Right lobe of liver (tissue), 6 donors: ENCODE measurements at places on chromosomes 16 and 17.
A peak's percentile ranks its signal among the peaks of the same experiment; 100 is the strongest.

DNA sequence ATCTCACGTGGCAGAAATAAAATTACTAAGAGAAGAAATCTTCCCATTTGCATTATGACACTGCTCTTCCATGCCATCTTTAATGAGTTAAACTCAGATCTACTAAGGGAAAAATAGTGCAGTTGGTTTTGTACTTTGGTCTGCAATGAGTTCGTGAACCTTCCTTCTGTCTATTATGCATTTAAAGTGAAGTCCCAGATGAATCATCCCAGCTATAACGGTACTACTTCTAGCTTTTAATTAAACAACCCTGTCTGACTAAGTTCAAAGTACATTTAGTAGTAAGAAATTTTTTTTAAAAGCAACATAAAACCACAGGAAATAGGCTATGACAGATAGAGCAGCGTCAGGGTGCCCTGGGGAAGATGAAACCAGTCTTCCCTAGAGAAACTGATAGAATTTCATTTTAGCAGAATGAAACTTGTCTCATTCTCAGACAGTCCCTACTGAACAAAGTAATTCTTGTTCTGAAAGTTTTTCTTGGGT is 1.8 kb downstream of the TMIGD1 start:
- no peak for DNase-seq

GRCh38 chr16:85733155-85733838 is 17.6 kb downstream of the C16orf74 start:
- no peak for DNase-seq

DNA sequence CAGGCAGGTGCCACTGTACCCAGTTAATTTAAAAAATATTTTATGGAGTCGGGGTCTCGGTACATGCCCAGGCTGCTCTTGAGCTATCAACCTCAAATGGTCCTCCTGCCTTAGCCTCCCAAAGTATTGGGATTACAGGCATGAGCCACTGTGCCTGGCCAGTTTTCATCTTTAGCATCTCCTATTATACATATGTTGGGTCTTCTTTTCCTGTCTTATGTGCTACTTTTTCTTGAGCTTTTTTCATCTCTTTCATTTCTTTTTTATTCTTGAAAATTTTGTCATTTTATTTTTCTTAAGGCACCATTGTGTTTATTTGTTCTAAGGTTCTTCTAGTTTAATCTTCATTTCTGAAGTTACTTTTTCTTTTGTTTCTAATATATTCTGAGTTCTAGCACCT is 20.7 kb downstream of the BANP start:
- DNase-seq: no peak

DNA sequence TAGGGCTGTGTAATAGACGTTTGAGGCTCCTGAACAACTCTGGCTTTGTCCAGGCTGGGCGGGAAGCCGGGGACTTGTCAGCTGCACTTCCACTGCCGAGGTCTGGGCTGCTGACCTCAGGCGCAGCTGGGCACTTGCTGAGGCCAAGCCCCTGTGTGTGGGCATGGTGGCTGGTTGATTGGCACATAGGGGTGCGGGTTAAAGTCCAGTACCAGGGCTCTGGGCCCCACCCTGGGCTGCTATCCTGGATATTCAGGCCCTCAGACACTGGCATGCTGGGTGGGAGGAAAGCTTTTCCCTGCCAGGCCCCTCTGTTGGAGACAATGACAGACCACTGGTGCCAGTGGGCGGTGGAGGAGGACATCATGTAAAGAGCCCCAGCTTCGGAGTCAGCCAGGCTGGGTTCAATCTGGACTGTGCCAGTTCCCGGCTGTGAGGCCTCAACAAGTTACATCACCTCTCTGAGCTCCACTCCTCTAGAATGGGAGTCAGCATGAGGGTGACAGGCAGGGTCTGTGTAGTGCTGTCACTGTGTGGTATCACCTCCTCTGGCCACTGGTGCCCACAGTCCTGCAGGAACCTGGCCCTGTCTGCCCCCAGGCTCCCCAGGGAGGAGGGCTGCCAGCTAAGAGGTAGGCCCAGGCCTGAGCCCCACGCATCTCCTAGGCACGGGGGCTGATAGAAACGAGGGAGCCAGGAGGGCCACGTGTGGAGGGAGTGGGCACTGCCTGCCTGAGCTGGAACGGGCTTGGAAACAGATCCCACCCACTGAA is 42.5 kb downstream of the PSME3IP1 start:
- no peak for DNase-seq

DNA sequence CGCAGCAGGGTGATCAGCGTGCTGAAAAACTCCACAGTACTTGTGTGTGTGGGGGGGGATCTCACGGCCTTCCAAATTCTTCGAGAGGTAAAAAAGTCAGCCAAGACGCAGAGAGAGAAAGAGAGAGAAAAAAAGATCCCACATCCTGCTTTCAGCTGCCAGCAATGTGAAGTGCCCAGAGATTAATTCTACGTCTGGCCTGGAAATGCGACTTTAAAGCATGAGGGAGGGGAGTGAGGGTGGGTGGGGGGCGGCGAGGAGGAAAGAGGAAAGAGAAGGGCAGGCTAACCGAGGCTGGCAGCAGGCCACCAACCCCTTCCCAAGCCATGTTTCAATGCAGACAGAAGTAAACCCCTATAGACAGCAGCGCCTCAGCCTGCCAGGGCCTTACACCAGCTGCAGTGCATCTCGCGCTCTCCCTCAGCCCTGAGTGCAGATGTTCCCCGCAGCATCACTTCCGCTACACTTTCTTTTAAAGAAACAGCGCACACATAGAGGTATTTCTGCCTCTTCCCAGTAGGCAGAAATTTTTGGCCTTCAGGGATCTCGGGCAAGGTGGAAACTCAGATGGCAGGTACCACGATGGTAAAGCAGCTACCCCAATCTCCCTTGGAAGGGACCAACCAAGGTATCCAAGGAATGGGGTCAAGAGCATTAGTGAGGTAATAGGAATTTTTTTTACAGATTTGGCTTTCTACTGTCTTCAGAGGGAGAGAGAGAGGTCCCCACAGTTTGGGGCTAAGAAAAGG is 87.8 kb downstream of the SMG6 start:
- peak; percentile 57 for DNase-seq

DNA sequence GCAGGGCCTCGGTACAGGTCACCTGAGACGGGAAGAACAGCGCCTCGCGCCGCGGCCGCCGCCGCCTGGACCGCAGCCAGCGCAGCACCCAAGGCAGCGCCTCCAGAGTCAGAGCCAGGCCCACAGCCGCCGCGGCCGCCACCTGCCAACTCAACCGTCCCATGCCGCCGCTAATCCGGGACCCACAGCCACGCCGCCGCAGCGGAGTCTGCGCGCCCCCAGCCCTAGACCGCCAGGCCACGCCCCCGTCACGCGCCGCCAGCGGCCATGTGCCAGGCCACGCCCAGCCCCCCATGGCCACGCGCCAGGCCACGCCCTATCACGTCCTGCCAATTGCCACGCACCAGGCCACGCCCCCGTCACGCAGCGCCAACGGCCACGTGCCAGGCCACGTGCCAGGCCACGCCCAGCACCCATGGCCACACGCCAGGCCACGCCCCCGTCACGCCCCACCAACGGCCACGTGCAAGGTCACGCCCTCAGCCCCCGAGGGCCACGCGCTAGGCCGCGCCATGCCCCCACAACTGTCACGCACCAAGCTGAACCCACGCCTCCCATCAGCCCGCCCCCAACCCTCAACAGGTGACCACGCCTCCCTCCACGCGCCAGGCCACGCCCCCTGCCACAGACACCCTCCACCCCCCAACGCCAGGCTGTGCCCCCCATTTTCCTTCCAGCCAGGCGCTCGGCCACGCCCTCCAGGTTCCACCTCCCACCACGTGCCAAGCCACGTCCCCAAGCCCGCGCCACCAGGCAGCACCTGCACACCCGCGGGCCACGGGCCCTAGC is at the start of gene PLD6:
Gene PLD6, minus strand, starts transcription at position 210 of the 789 bp plus-strand sequence. Its CDS starts 47 bp downstream, at position 163.
- DNase-seq: peak; percentile 82

- DNase-seq: no peak
Measured at GRCh38 chr16:70529051-70529777, 5.6 kb downstream of the SF3B3 start.

GRCh38 chr16:1154291-1154886 is 1.5 kb downstream of the CACNA1H start:
- no peak for DNase-seq

DNA sequence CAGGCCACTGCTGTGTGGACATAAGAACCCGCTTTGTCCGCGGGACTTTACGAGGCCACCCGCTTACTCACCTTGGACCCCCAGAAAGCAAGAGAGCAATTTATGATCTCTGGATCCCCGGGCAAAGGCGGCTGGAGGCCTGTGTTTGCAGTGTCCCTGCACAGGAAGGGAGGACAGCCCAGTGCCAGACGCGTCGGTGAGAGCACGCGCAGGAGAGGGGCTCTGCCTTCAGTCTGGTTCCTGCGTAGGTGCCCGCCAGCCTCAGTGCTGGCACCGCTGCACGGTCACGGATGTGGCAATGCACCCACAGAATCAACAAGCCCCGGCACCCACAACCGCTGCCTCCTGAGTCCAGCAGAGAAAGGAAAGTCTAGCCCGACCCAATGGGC is 248.4 kb downstream of the C16orf95 start:
- DNase-seq: no peak

- no peak for DNase-seq
Measured at GRCh38 chr16:85800321-85800669, 800 bp downstream of the COX4I1 start.

GRCh38 chr17:58329810-58330537 is 1.4 kb upstream of the TSPOAP1 start:
- no peak for DNase-seq

GRCh38 chr16:23227529-23227928 is 45.0 kb downstream of the SCNN1G start:
- no peak for DNase-seq

- DNase-seq: no peak
Measured at GRCh38 chr17:46273541-46274236, 21.2 kb upstream of the LRRC37A start.

DNA sequence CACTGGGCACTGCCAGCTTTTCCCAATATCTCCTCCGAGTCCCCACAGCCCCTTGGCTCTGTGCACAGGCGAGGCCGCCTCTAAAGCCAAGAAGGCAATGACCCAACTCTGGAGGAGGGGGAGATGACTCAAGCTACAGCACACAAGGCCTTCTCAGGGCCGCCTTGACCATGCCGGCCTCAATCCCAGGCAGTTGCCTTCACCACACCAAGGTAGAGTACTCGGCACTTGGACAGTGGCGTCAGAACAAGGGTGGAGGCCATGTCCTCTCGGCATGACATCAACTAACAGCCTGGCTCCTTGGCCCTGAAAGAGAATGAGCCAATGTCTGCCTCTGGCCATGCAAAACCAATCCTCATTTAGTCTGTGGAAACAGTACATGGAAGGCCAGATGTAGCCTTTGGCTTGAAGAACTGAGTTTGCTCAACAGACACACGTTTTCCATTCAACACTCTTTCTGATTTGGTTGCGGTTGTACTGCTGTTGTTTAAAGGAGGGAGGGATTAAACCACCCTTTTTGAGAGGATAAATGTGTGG is 139.6 kb downstream of the XYLT1 start:
- DNase-seq: no peak

DNA sequence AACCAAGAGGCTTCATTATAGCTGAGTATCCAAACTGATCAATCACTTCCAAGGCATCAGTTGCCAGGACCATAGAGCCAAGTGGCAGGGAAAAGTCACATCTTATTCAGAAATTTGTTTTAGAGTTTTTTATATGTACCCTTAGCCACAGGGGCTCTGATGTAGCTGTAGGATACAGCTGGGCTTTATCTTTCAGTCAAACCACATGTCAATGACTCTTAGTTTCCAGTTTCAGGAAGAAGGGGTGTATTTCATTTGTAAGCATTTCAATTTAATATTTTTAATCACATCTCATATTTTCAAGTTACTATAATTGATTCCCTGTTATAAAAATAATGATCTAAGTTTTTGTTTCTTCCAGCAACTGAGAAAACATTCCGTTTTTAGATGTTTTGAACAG is 2.9 kb upstream of the FLCN start:
- DNase-seq: no peak

DNA sequence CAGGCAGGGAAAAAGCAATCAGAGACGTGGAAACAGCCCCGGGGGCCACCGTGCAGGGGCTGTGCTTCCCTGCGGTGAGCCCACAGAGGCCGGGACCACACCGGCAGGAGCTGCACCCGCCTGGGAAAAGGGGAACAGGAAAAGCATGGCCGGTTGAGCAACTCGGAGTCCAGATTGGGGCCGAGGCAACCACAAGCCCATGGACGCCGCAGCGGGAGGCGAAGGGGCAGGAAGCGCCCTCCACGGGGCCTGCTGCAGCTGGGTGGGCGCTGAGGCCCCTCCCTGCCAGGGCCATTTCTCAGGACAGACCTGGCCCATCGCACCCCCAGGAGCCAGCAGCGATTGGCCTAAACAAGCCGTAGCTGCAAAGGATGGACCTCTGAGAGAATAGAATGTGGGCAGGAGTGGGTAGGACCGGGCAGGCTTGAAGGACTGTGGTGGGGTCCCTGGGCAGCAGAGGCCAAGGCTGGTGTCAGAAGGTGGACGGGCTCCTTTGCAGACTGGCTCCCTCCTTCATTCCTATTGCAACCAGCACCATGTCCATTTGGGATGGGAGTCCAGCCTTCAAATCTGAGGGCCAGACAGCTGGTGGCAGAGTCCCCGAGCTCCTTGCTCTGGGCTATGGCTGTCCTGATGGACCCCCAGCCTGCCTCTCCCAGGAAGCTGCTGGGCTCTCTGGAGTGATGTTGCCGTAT is 30.4 kb downstream of the COX4I1 start:
- DNase-seq: no peak

- DNase-seq: no peak
Measured at GRCh38 chr17:74450925-74451403, 15.5 kb upstream of the CD300A start.

DNA sequence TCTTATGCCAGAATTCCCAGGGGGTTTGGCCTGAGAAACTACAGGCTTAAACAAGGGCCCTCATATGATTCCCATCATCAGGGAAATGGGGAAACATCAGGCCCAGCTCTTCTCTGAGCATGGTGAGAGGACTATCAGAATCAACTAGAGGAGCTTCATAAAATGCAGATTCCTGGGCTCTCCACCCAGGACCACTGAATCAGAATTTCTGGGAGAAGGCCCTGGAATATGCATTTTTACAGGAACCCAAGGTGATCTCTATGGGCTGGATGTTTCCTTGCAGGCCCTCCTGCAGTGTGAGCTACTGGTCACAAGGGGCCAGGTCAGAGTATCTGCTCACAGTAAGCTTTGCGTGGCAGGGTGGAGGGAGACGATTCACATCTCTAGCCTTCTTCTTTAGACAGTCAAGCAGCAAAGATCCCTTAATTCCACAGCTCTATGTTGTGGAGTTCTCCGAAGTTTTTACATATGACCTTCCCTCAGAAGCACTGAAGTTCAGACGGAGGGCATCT is 38.8 kb upstream of the HOXB13 start:
- no peak for DNase-seq

- DNase-seq: peak; percentile 84
Measured at GRCh38 chr17:55285340-55286301, 20.9 kb downstream of the HLF start.

GRCh38 chr16:65657071-65657494 is 535.2 kb upstream of the CDH11 start:
- DNase-seq: no peak

GRCh38 chr17:36768394-36768793 is 167.0 kb downstream of the MRM1 start:
- no peak for DNase-seq

GRCh38 chr16:6252541-6252940 is 1080.1 kb upstream of the RBFOX1 start:
- DNase-seq: no peak
